ENCODE measurements at places on chromosomes 12 and 14. TPM values are rescaled to one million over a fixed set of nuclear protein-coding genes. Genes with fewer than 3 reads are reported as not detected.

Gene TEX52
- polyA plus RNA-seq = 0.90 TPM

DNA sequence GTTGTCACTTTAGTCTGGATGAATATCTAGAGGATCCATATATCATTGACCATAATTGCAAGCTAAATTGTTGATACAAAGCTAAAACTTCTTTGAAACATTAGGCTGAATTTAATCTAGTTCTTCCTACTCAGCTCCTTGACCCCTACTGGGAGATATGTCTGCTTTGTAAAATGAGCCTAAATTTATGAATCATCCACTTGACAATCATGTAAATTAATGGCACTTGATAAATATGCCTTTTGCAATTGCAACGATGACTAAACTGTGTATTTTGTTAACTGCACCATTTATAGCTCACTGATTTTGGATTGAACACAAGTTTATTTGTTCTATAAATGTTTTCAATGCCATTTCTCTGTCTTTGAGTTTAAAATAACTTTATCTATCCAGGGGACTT lies 1616.5 kb upstream of the FLRT2 start:
- DNase-seq = no peak

DNA sequence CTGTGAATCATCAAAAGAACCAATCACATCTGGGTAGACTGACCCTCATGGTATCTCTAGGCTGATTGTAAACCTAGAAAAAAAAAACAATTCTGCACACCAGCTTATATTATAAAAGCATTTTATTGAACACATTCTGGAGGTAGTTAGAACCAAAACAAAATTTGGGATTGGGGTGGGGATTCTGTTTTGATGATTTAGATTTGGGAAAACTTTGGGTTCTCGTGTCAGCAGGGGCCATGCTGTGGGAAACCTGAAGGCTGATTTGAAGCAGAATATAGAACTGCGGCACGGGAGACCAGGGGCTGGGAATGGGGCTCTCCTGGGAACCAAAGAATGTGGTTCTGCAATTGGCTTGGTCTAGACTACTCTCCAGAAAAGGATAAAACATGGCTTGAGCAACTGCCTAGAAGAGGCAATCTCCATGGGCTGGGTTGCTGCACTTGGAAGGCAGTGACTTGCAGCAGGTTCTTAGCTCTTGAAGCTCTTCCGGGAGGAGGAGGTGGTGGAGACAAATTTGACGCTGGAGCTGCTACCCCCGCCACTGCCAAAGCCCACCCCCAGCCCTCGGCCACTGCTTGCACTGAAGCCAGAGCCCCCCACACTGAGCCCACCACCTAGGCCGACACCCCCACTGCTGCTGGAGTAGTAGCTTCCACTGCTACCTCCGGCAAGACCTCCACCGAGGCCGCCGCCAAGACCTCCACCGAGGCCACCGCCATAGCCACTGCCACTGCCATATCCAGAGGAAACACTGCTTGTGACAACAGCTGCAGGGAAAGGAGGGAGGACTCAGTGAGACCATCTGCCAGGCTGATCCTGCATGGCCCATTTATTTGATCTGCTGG lies 5.5 kb downstream of the KRT5 start:
- DNase-seq = no peak

DNA sequence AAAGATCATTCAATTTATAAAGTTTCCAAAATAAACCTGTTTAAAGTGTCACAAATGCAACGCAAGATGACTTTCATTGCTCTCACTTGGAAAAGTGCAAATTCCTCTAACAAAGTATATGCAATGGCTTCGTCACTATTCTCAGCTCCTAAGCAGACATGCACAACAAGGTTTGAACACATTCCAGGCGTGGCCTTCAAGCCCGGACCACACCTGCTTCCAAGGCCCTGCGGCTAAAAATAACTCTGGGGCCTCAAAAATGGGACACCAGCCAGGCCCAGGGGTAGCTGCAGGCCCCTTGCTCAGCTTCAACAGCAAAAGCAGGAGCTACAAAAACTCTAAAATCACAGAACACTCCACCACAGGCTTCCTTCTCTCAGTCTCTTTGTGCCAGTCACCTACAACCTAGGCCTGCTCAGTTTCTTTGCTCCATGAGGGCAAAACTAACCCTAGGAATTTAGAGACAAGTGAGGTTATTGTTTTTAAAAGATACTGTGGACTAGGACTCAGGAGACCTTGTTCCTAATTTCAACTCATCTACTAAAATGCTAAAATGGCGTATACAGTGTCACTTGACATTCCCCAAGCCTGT lies 29.3 kb downstream of the DUSP16 start:
- DNase-seq = peak; percentile 73

DNA sequence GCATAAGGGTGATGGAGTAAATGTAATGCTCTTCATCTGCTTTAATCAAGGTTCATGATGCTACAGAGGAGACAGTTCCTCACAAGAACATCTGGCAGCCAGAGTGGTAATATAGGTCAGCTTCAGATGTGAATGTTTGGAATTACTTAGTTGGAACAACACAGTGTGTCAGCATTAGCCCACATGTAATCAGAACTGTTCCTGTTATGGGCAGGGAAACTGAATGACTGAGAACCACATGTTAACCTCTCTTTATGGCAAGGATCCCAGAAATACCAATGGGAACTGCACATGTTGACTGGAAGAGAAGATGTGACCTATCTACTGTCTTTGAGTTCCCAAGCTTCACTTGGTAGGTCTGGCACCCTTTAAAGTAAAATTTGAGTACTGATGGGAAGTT lies 390.1 kb upstream of the PDE3A start:
- peak; percentile 50 for DNase-seq

Gene GPX2
- polyA plus RNA-seq = 0.30 TPM

Gene OTUB2
- 1.6 TPM for polyA plus RNA-seq

DNA sequence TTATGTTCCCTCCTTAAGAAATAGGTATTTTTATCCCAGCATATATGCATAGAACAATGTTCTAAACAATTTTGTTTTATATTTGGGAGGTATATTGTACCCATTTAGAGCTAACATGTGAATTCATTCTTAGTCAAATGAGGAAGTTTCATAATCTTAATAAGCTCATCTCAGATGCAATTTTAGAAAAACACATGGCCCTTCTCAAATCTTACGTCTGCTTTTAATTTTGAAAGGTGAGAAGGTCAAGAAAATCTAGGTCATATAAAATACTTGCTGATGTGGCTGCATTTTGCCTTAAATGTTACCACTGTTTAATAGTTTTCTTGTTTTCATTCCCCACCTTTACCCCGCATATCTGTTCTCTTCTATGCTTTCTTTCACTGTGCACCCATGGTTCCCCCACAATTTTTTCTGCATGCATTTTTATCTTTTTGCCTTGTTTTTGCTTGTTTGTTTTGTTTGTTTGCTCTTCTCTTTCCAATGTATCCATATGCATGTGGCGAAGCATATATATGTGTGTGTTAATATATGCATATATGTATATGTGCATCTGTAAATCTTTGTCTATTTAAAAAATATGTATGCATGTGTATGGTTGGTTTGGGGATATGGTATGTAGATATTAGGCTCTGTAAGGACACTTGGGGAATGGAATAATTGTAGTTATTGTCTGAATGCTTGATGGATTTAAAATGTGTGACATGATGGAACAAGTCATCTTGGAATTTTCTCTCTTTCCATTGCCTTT lies 317.1 kb downstream of the BCAT1 start:
- DNase-seq = no peak

- DNase-seq = no peak
Observed at GRCh38 chr12:69828897-69829296, 3.9 kb downstream of the MYRFL start.

DNA sequence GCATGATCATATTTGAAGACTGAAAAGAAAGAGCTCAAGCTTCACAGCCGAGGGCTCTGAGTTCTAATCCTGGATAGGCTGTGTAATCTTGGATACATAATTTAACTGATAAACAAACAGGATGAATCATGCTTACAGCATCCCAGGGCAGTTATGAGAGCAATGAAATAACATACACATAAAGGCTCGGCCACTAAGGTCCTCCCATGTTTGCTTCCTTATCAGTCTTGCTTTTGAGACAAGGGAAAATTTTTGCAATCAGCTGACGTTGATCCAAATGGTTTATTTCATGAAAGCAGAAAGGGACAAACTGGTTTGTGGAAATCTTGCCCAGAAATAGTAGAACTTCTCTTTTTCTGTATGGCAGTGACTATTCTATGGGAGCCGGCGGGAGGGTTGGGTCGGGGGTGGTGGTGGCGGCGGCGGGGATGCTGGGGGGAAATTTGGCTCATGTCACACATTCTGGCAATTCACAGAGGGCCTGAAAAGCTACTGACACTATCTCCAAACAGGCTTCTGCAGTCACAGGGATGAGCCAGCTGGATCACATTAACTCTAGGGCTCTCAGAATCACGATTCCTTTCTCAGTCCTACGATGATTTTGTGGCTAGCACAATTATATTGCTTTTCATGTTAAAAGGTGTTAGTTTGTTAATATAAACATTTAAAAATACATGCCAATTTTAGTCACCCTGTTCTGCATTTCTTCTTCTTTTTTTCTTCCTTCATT lies 124.5 kb downstream of the SLC8A3 start:
- DNase-seq = no peak

- DNase-seq = no peak
Observed at GRCh38 chr14:54026671-54027070, 70.0 kb upstream of the BMP4 start.

Gene BDKRB1
- polyA plus RNA-seq = 0.28 TPM

- DNase-seq = no peak
Observed at GRCh38 chr12:43109631-43110345, 442.2 kb downstream of the ADAMTS20 start.

Gene ADIPOR2
- polyA plus RNA-seq = 26.6 TPM

GRCh38 chr12:85968606-85969005 lies 94.5 kb downstream of the NTS start:
- DNase-seq = no peak

DNA sequence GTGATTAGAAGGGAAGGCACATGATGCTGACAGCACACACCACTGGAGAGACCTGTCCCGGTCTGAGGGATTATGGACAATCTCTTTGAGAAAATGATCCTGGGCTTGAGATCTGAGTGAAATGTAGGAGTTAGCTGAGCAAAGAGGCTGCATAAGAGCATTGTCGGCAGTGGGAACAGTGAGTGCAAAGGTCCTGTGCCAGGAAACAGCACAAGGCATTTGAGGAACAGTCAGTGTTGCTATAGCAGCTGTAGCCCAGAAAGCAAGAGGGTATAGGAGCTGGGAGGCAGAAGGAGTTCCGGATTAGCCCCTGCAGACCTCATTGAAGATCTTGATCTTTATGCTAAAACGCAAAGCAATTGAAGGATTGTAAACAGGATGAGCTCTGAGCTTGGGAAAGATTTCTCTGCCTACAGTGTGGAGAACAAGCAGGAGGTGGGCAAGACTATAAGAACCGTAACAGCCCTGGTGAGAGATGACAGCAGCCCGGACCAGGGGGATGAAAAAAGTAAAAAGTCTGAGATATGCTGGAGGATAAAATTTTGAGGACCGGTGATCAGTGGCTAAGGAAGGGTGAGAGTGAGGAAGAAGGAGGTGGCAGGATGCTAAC lies 28.5 kb downstream of the CFL2 start:
- no peak for DNase-seq

Measured in muscle of arm (tissue), 14 donors.